ENCODE measurements at places on chromosomes 16 and 17.

DNA sequence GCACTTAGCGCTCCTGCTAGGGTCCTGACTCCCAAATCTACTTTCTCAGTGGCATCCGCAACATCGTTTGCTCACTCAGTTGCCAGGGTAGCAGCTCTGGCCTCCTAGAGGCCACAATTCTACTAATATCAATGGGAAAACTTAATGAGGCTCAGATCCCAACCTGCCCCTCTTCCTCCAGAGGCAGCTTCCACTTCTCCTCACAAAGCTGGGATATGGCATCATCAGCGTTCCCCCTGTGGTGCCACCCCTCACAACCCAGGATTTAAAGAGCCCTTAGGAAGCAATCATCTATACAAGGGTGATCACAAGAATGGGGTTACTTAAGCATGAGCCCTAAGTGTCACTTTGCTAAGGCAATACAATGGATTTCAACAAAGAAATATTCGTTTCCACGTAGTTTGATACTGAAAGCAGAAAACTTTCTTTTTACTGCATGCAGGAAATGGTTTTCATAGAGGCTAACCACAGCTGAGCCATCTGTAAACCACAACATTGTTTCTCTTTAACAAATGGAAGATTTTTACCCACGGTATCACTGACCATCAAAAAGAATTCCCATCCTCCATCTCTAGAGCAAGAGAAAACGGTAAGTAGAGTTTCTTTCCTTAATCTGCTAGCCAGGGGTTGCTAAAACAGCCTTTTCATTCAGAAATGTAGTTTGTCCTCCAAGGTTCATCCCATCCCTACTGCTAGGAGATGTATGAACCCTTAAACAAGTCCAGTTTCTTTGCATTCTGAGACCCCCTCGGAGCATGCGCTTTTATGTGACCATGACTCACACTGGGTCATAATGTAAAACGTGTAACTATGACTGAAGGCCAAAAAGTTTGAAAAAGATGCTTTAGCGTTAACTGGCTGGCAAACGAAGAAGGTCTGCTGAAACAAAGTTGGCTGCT is 68.3 kb upstream of the BCAR1 start:
- peak; percentile 92 for DNase-seq

GRCh38 chr17:1783834-1784611 is 22.2 kb downstream of the SERPINF1 start:
- peak; percentile 99 for DNase-seq

DNA sequence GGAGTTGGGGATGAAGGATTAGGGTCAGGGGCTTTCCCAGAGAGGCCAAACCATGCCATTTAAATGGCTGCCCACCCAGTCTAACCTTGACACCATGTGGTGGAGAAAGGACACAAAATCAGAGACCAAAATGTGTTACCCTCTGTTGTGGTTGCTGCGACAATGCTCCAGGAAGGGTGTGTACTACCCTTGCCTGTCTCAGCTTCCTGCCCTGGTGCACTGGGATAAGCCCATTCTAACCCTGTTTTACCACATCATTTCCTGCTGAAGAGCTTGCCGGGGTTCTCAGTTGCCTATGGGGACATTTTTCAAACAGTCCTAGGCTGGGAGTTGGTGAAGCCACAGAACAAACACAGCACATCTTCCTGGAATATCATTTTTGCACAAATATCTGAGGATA is 4.9 kb downstream of the OR4D1 start:
- DNase-seq: no peak

- no peak for DNase-seq
Measured at GRCh38 chr16:48612611-48613010, 2.6 kb upstream of the N4BP1 start.

DNA sequence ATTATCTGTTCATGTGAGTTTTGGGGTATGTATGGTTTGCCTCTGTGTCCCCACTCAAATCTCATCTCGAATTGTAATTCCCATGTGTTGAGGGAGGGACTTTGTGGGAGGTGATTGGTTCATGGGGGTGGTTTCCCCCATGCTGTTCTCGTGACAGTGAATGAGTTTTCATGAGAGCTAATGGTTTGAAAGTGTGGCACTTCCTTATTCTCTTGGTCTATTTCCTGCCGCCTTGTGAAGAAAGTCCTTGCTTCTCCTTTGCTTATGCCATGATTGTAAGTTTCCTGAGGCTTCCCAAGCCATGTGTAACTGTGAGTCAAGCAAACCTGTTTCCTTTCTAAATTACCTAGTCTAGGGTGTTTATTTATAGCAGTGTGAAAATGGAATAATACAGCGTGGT is 128.1 kb upstream of the HS3ST4 start:
- DNase-seq: no peak

GRCh38 chr17:66496306-66496705 is 193.9 kb downstream of the PRKCA start:
- no peak for DNase-seq

- DNase-seq: peak; percentile 62
Measured at GRCh38 chr17:2427215-2427614, 26.4 kb upstream of the MNT start.

Measured in fibroblast of the aortic adventitia (primary cell).